ENCODE measurements at places on chromosomes 5 and 9.
A peak's percentile ranks its signal among the peaks of the same experiment; 100 is the strongest.

- no peak for DNase-seq
Observed at GRCh38 chr5:112869948-112870347, 8.9 kb downstream of the SRP19 start.

DNA sequence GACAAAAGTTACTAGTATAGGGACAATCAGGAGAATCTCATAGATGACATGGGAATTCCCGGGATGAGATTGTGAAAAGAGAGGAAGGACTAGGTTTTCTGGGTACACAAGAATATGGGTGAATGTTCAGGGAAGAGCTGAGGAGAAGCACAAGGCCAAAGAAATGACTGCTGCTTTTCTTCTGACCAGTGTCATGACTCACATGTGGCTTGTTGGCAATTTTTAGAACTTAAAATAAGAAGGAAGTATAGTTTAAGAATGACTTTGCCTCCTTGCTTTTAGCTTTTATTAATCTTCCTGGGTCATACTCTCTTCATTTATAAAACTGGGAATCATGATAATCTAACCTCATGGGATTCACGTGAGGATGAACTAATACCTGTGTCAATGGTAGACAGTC, 652.4 kb upstream of the MEF2C start:
- DNase-seq = no peak

DNA sequence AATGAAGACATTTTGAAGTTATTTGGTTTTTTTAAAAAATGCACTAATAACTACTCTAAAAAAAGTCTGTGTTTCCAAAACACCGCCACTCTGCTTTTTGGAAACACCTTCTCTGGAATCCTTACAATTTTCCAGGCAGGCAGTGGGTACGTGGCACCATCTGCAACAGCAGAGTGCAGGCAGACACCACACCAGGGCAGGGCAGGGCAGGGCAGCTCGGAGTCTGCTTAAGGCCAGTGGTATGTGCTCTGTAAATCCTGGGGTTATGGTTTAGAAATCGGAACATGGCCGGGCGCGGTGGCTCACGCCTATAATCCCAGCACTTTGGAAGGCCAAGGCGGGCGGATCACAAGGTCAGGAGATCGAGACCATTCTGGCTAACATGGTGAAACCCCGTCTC, 97.6 kb downstream of the TLE1 start:
- DNase-seq = no peak

GRCh38 chr9:130189840-130190239, 17.6 kb downstream of the NCS1 start:
- DNase-seq = no peak

DNA sequence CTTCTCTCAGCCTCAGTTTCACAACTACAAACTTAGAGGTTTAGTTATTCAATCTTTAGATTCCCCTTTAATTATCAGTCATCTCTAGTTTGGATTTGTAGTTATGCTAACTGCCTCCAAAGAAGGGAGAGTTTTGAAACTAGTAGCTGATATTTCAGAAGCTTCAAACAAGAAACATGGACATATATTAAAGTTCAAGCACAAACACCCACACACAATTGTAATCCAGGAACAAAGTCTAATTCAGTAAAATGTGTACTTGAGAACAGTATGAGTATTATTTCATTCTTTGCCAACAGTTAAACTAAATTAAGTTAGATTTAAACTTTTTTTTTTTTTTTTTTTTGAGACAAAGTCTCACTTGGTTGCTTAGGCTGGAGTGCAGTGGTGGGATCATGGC, 71.2 kb upstream of the ABCA1 start:
- no peak for DNase-seq

- DNase-seq = no peak
Observed at GRCh38 chr9:105978826-105979225, 284.5 kb downstream of the TMEM38B start.

GRCh38 chr9:38018241-38018957, 50.6 kb downstream of the SHB start:
- no peak for DNase-seq

GRCh38 chr9:8727191-8727590, 927.6 kb upstream of the DMAC1 start:
- DNase-seq = no peak

DNA sequence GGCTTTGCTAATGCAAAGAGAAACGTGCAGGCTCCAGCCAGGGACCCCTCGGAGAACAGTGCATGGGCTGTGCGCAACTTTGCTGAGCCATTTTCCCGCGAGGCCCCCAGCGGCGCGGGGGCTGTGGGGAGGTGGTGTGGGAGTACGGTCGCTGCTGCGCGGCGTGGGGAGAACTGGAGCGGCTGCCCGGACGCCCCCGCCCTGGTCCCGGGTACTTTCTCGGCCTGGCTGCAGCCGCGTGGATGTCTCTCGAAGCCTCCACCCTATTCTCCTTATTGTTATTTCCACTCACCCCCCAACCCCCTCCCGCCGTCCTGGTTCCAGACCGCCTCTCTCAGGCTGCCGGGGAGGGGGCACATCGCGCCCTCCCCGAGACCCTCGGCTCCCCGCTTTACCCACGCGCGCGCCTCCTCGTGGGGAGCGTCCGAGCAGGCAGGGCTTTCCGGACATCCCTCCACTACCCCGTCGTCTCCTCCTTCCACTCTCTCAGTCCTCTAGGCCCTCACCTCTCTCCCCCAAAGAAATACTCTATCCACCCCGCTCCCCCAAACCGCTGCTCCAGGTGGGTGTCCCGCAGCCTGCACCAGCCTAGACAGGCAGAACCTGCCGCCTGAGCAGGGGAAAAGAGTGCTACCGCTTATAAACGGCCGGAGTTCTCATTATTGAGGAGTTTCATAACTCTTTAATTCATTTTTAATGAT, 68.6 kb upstream of the TBCA start:
- DNase-seq = no peak

DNA sequence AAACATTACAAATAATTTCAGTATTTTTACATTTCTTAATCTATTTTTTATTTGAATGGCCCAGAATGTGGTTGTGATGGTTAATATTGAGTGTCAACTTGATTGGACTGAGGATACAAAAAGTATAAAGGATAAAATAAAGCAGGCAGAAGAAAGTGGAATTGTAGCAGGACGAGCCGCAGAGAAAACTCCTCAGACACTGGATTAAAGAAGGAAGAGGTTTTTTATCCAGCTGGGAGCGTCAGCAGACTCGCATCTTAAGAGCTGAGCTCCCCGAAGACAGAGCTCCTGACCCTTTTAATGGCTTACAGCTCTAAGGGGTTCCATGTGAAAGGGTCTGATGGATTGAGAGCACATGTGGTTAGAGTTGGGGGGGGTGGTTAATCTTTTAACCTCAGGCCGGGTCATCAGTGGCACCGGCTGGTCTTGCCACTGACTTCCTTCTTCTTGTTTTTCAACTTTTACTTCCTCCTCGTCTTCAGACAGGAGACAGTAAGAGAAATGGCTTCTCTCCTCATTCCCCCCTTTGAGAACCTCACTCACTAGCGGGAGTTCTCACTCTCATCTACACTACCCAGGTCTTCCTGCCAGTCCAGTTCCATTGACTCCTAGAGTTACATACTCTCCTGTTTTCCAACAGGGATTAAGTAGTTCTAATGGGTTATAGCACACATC, 80.0 kb downstream of the TMEM161B start:
- no peak for DNase-seq

GRCh38 chr9:122374885-122375420, 4.1 kb downstream of the PTGS1 start:
- peak; percentile 87 for DNase-seq

DNA sequence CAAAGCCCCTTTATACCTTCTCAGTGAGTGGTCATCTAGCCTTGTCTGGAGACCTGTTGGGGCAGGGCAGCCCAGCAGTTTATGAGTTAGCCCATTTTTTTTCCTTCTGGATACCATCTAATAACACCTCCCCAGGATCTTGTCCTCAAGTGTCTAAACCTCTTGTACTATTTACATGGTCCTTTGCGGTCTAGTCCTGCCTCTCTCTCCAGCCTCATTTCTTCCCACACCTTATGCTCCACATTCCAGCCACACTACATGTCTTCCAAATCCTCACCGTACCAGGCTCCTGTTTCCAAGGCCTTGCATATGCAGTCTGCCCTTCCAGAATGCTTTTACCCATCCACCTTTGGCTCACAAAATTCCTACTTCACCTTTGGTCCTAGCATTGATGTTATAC, 77.2 kb downstream of the ADRB2 start:
- DNase-seq = no peak

DNA sequence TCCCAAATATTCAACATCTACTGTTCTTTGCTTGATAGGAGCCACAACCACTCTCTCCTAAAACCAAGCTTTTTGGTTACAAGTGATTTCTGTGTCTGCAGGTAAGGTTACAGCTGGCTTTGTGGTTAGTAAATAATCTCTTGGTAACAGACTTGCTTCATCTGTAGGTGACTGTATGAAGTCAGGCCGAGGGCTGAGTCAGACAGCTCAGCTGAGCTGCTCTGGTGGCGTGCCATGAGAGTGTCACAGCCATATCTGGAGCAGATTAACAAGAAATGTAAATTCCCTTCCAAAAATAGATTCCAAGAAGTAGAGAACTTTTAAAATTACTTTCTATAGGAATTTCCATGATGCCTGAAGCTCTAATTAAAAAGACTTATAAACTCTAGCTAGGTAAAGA, 23.7 kb upstream of the TAS2R1 start:
- DNase-seq = peak; percentile 75

DNA sequence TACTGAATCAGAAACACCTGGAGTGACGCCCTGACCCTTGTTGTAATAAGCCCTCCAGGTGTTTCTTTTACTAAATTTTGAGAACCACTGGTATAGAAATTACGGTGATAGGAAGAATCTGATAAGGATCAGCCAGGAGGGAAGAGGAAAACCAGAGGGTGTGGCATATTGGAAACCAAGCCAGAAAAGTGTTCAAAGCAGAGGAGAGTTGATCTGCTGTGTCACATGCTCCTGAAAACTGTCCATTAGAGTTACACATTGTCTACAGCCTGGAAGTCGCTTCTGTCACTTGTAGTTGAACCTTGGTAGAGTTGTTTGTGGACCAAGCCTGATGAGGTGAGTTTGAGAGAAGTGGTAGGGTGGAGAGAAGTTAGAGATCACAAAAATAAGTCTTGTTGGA, 497.4 kb downstream of the ENC1 start:
- DNase-seq = no peak

DNA sequence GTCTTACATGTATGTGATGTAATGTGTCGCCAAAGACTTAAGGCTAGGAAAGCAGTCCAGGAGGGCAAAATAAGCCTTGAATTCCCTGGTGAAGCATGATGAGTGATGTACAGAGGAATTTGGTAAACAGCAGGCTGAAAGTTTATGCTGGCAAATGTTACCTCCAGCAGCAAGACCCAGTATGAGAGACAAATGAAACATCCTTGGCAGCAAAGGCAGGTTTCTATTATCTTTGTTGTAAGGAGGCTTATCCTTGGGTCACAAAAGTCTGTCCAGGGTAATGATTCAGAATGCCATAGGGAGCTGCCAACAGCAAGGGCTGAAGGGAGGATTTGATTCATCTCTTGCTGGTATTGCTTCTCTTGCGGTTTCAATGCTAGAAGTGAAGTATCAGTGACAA, 75.9 kb upstream of the HTR4 start:
- no peak for DNase-seq

GRCh38 chr9:89841456-89841855, 236.6 kb downstream of the GADD45G start:
- no peak for DNase-seq

DNA sequence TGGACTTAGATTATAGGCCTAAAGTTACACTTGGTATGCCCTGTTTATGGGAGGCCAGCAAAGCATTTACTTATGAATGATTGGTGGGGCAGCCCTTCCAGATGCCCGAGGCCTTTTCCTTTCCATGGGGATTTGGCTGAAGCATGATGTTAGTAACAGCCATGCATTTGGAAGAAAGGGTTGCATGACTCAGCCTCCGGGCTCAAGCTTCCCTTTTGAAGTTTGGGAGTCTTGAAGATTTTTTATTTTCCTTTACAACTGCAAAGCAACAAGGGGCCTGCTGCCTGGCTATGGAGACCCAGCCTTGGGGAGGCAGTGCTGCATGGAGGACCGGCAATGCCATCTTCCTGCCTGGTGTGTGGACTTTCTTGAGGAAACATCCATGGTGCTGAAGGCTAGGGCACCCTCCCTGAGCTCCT, 244.7 kb downstream of the ICE1 start:
- no peak for DNase-seq

GRCh38 chr5:142322747-142323479, 1.9 kb downstream of the SPRY4 start:
- DNase-seq = no peak

- DNase-seq = no peak
Observed at GRCh38 chr5:173907686-173908371, 19.7 kb downstream of the CPEB4 start.

- DNase-seq = no peak
Observed at GRCh38 chr5:62167561-62168057, 138.4 kb upstream of the KIF2A start.

DNA sequence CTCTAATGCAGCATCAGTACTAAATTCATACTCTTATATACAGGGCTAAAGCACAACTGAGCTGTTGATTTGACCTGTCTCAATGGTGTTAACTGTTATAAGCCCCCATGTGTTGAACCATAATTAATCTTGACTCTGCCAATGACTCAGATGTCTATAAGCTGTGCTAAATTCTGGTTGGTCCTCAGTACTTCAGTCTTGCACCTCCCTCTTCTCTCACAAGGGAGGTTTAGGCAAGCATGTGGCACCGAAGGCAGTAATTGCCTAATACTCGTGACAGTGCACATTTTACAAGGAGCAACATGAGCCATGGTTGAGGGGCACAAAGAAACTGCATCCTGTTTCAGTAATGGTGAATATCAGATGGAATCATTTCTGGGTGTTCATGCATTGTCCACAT, 255.9 kb downstream of the TRPM3 start:
- no peak for DNase-seq

- DNase-seq = no peak
Observed at GRCh38 chr5:79529110-79529509, 15.2 kb upstream of the HOMER1 start.

DNA sequence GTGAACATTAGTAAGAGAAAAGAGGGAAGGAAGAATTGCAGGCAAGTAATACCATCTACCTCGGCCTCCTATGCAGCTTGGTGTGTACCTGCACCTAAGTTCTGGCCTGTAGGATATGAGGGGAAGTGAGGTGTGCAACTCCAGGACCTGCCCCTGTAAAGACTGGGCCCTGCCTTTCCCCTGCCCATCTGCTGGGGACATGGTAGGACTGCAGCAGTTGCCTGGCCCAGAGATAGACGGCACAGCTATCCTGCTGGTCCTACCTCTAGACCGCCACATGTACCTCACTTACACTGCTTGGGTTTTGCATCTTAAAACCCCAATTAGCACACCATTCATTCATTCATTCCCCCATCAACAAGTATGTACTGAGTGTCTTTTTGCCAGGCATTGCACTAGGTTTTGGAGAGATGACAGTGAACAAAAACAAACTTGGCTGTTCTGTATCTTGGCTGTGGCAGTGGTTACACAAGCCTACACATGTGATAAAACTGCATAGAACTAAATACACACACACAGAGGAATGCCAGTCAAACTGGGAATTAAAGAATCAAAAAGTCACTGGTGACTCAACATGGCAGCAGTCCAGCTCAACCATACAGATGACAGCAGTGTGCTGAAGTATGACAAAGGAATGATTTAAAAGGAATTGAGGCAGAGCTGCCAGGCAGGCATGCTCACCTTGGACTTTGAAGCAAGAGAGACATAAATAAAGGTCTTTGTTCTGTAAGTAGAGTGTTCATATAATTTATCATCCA, 23.3 kb upstream of the MGAT1 start:
- DNase-seq = no peak
